ENCODE measurements at places on chromosomes 2 and 18.

GRCh38 chr2:160258492-160258805, 58.4 kb upstream of the ITGB6 start:
- no peak for DNase-seq
- no peak overlapping the region for H3K27ac ChIP-seq
- H3K4me1 ChIP-seq: peaks cover 8% of the 10 kb centered on the region
- H3K4me3 ChIP-seq: no peak overlapping the region

DNA sequence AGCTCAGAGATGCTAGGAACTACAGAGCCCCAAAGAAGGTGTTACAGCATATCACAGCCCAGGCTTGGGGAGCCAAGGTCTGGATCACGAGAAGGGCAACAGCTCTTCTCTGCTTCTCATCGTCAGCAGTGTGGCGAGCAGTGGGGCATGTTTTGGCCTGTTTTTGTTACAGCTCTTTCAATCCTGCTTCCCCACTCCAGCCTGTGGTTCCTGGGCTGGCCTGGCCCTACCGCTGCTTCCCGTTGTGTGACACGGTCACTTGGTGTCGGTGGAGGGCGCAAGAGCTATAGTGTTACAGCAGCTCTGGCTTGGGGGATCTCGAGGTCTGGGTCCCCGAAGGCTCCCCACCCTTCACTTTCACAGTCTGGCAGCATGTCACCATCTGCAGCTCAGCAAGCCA, 870.2 kb downstream of the CBLN2 start:
- no peak overlapping the region for H3K27ac ChIP-seq
- H3K4me1 ChIP-seq: no peaks in the 10 kb centered on the region
- H3K27me3 ChIP-seq: no peaks in the 10 kb centered on the region
- DNase-seq: no peak
- H3K36me3 ChIP-seq: no peaks in the 10 kb centered on the region

- no peaks in the 10 kb centered on the region for H3K36me3 ChIP-seq
- no peak for DNase-seq
- no peak overlapping the region for H3K27ac ChIP-seq
- no peaks in the 10 kb centered on the region for H3K27me3 ChIP-seq
- no peaks in the 10 kb centered on the region for H3K4me1 ChIP-seq
- no peak overlapping the region for H3K4me3 ChIP-seq
Observed at GRCh38 chr18:49767111-49768050, 46.0 kb downstream of the ACAA2 start.

DNA sequence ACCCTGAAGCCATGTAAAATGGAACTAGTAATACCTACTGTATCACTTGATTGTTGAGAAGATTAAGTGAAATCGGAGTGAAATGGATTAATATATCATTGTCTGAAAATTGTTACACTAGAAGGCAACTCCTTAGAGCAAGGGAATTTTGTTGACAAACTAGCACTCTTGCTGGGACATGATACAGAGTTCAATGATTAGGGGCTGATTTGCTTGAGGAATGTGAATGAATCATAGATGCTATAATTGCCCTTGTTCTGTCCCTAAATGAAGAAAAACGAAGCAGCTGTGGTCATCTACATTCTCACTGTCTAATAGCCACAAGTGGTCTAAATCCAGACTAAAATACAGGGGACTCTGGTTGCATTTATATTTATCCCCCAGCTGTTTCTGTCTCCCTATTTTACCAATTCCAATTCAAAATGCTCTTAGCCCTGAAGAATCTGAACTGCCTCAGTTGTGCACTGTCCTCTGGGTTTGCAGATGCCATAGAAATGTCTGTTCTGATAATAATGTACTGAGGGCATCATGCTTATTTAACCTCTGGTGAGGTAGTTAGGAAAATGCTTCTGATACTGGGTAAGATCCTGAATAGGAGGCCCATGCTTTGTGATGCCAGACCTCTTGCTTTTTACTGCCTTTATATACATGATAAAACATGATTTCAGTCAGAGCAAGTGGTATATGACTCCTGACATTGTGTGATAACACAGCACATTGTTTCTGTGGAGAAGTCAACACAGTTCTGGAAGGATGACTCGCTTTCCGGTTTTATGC, 382.1 kb downstream of the NRXN1 start:
- H3K27ac ChIP-seq: no peak overlapping the region
- no peaks in the 10 kb centered on the region for H3K4me1 ChIP-seq

- H3K27me3 ChIP-seq: no peaks in the 10 kb centered on the region
- H3K4me3 ChIP-seq: no peak overlapping the region
- DNase-seq: no peak
Observed at GRCh38 chr2:101264360-101264939, 11.8 kb downstream of the CNOT11 start.

GRCh38 chr18:27750014-27750413, 426.9 kb downstream of the CDH2 start:
- H3K27ac ChIP-seq: no peak overlapping the region
- no peak overlapping the region for H3K4me3 ChIP-seq
- no peak for DNase-seq
- H3K27me3 ChIP-seq: no peaks in the 10 kb centered on the region
- H3K4me1 ChIP-seq: no peaks in the 10 kb centered on the region

- no peak overlapping the region for H3K27ac ChIP-seq
- H3K36me3 ChIP-seq: no peaks in the 10 kb centered on the region
- DNase-seq: no peak
- H3K27me3 ChIP-seq: no peaks in the 10 kb centered on the region
Observed at GRCh38 chr2:26580151-26580550, 61.0 kb downstream of the CIB4 start.

- H3K36me3 ChIP-seq: no peaks in the 10 kb centered on the region
- no peak overlapping the region for H3K27ac ChIP-seq
- H3K4me1 ChIP-seq: no peaks in the 10 kb centered on the region
- DNase-seq: no peak
- H3K4me3 ChIP-seq: no peak overlapping the region
Observed at GRCh38 chr2:113712941-113713340, 43.5 kb downstream of the SLC35F5 start.

- no peak overlapping the region for H3K27ac ChIP-seq
- no peaks in the 10 kb centered on the region for H3K36me3 ChIP-seq
- peaks cover 59% of the 10 kb centered on the region for H3K4me1 ChIP-seq
- no peak overlapping the region for H3K4me3 ChIP-seq
- H3K27me3 ChIP-seq: no peaks in the 10 kb centered on the region
- no peak for DNase-seq
Observed at GRCh38 chr2:62467100-62467474, 38.9 kb downstream of the TMEM17 start.

DNA sequence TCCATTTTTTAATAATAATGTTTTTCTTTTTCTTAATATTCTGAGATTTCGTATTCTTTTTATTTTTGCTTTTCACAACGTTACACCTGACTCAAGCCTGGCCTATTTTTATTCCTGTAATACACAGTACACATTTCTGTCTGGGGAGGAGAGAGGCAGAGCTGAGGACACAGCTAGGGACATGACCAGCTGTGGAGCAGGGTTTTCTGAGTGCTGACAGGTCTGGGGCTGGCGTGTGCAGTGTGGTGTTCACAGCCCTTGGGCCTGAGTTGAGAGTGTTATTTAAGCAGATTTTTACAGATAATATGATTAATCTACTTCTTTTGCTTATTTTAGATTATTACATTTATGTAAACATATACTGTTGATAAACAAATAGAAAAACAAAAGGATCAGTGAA, 55.9 kb downstream of the ZAP70 start:
- H3K27me3 ChIP-seq: no peaks in the 10 kb centered on the region
- no peak overlapping the region for H3K27ac ChIP-seq
- H3K4me1 ChIP-seq: no peaks in the 10 kb centered on the region
- H3K36me3 ChIP-seq: no peaks in the 10 kb centered on the region

DNA sequence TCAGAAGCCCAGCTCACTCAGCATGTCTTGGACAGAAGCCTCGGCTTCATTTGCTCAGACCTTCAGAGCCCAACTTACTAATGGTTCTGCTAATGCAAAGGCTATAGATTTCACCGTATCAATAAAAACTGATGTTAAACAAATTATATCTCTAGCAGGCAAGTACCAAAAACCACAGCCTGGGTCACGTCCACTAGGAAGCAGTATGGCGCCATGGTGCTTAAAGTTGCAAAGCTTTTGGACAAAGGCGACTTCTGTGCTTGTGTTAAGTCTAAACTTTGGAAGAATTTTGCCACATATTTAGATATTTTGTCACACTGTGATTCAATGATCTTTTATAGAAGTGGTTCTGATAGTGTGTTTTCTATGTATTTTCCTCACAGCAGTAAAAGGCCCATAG, 276.8 kb upstream of the PARD3B start:
- H3K27ac ChIP-seq: no peak overlapping the region
- no peak for DNase-seq
- H3K4me1 ChIP-seq: no peaks in the 10 kb centered on the region
- no peaks in the 10 kb centered on the region for H3K36me3 ChIP-seq

- H3K36me3 ChIP-seq: no peaks in the 10 kb centered on the region
- H3K4me3 ChIP-seq: no peak overlapping the region
- H3K27me3 ChIP-seq: no peaks in the 10 kb centered on the region
- no peaks in the 10 kb centered on the region for H3K4me1 ChIP-seq
Observed at GRCh38 chr2:107281637-107282036, 395.7 kb upstream of the ST6GAL2 start.

DNA sequence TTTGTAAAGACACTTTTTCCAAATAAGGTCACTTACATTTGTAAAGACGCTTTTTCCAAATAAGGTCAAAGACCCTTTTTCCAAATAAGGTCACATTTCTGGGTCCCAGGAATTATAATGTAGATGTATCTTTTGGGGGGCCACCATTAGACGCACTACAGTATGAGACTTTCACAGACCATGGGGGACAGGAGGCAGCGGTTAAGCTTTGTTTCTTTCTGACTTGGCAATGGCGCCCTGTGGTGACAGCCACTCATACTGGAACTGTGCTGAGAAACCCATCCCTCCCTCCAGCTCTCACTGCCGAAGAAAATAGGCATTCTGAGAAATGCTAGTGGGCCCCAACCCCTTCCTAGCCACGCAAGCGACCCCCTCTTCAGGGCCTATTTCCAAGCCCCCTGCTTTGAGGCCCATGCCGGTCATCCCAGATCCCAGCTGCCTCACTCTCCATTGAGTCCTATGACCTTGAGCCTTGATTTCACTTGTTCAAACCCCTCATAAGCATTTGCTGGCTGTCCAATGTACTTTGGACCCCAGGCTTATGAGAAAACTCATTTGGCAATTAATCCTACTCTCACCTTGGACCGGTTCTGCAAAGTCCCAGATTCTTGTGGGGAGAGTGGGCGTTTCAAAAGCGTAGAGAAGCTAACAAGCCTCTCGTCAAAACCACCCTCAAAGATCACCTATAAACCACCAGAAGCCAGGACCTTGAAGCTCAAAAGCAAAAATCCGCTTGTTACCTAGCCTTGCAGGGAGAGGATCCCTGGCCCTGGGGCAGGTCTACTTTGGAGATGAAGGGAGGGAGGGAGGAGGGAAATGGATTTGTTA, 11.3 kb upstream of the SPATA3 start:
- H3K4me3 ChIP-seq: no peak overlapping the region
- H3K27me3 ChIP-seq: no peaks in the 10 kb centered on the region

GRCh38 chr2:220275454-220275853, 648.0 kb downstream of the SLC4A3 start:
- no peaks in the 10 kb centered on the region for H3K36me3 ChIP-seq
- H3K4me3 ChIP-seq: no peak overlapping the region
- no peaks in the 10 kb centered on the region for H3K27me3 ChIP-seq
- H3K27ac ChIP-seq: no peak overlapping the region
- no peak for DNase-seq
- H3K4me1 ChIP-seq: peaks cover 20% of the 10 kb centered on the region

GRCh38 chr18:38663682-38664081, 1098.1 kb upstream of the CELF4 start:
- no peaks in the 10 kb centered on the region for H3K4me1 ChIP-seq
- no peaks in the 10 kb centered on the region for H3K27me3 ChIP-seq
- no peak overlapping the region for H3K27ac ChIP-seq
- no peak overlapping the region for H3K4me3 ChIP-seq

GRCh38 chr18:12086677-12087470, 6.8 kb upstream of the ANKRD62 start:
- DNase-seq: no peak
- no peaks in the 10 kb centered on the region for H3K4me1 ChIP-seq
- no peak overlapping the region for H3K27ac ChIP-seq

- no peak overlapping the region for H3K27ac ChIP-seq
- H3K4me1 ChIP-seq: no peaks in the 10 kb centered on the region
Observed at GRCh38 chr2:173298536-173299097, 56.1 kb upstream of the CDCA7 start.

- H3K27ac ChIP-seq: no peak overlapping the region
- no peaks in the 10 kb centered on the region for H3K27me3 ChIP-seq
- no peak overlapping the region for H3K4me3 ChIP-seq
- no peaks in the 10 kb centered on the region for H3K36me3 ChIP-seq
- peak; percentile 67 for DNase-seq
Observed at GRCh38 chr2:609881-610280, 67.3 kb downstream of the TMEM18 start.

DNA sequence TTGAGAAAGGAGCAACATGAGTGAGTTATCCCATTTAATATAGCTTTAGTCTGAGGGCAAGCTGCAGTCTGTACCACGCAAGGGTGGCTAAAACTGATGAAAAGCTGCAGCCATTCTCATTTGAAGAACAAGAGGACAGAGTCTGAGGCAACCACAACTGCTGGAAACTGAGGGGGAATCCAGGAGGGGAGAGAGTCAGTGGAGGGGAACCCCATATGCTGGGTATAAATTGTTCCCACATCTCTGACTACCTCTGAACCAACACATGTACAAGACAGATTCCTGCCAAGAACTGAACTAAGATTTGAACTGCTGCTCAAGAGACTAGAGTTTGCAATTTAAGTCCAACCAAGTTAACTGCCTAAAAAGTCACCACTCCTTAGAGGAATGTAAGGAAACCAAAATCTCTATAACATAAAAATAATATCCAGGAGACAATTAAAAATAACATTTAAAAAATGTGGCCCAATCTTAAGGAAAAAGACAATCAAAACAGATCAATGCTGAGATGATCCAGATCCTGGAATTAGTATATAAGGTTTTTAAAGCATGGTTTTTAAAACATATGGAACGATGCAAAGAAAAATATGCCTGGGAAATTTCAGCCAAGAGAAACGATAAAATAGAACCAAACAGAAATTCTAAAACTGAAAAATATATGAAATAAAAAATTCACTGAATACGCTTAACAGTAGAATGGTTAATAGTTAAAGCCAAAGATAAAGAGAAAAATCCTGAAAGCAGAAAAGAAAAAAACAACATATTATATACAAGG, 11.2 kb downstream of the CWC22 start:
- H3K4me3 ChIP-seq: no peak overlapping the region
- no peaks in the 10 kb centered on the region for H3K4me1 ChIP-seq
- H3K27ac ChIP-seq: no peak overlapping the region
- no peaks in the 10 kb centered on the region for H3K36me3 ChIP-seq

GRCh38 chr2:225156853-225157451, 114.7 kb upstream of the DOCK10 start:
- no peak for DNase-seq
- no peaks in the 10 kb centered on the region for H3K4me1 ChIP-seq
- no peaks in the 10 kb centered on the region for H3K27me3 ChIP-seq
- no peak overlapping the region for H3K4me3 ChIP-seq
- no peaks in the 10 kb centered on the region for H3K36me3 ChIP-seq

Data from vagina (tissue), 2 donors.